ENCODE measurements at places on chromosomes 13 and 19. TPM values are rescaled to one million over a fixed set of nuclear protein-coding genes. Genes with fewer than 3 reads are reported as not detected.

GRCh38 chr19:913080-913748 is at the start of gene R3HDM4:
Gene R3HDM4, minus strand, starts transcription at chr19:913219. Its CDS starts 62 bp downstream, at chr19:913157.
- DNase-seq = peak; percentile 84

DNA sequence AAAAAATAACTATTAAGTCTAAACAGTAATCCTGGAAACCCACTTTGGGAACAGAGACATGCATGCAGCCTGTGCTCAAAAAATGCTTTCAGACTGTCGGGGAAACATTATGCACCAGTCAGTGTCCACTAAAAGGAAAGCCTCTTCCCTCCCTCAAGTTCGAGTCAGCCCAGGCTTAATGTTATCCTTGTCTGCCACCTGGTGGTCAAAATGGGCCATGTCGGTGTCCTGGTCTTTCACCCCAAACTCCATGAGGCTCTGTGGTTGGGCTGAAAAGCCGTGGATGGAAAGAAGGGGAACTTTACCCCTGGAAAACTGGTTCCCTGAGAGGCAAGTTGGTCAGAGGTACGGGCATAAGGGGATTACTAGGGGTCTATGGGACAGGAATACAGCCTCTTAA is 88.4 kb upstream of the ZNF492 start:
- peak; percentile 53 for DNase-seq

GRCh38 chr19:31256593-31256960 is 92.7 kb downstream of the TSHZ3 start:
- DNase-seq = no peak

DNA sequence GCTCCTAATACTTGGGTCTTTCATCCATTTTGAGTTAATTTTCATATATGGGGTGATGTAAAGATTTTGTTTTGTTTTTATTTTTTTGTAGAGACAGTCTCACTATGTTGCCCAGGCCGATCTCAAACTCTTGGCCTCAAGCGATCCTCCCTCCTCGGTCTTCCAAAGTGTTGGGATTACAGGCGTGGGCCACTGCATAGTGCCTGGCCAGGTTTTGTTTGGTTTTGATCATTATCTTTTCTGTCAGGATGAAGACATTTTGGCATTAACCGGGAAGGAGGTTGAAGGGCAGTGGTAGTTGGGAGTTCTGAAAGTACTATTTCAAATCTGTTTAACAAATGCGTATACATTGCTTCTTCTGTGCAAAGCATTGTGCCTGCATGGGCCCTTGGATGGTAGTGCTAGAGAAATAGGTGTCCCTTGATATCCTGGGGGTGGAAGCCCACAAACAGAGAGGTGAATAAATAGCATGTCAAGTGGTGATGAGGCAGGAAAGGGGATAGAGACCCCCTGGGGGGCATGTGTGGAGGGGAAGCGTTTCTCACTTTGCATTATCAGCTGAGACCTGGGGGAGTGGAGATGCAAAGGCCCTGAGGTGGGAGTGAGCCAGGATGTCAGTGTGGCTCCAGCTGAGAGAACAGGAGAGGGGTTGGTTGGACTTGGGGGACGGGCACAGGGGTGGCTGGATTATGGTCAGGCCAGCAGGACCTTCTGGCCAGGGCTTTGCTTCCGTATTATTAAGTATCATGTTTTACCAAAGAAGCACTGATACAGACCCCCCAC is 41.4 kb downstream of the GATAD2A start:
- DNase-seq = no peak

Gene LCP1
- 20.7 TPM for total RNA-seq

All from left lobe of liver (tissue), 2 donors.